ENCODE measurements at places on chromosomes 2 and 18.

- no peak for DNase-seq
Observed at GRCh38 chr2:66435963-66436362, 1.0 kb downstream of the MEIS1 start.

- DNase-seq, result no peak
Observed at GRCh38 chr2:147008481-147008880, 836.3 kb upstream of the ACVR2A start.

DNA sequence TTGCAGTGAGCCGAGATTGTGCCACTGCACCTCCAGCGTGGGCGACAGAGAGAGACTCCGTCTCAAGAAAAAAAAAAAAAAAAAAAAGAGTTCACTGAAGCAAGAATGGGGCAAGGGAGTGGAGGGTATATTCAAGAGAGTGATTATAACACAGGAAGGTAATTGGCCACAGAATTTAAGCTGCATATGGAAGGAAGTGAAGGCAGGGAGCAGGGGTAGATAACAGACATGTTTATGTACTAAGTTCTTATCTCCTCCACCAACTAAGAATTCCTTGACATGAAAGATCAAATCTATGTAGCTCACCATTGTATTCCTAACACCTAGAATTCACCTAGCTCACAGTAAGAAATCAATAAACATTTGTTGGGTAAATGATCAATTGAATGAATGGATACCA lies 37.3 kb downstream of the GKN2 start:
- DNase-seq, result no peak

DNA sequence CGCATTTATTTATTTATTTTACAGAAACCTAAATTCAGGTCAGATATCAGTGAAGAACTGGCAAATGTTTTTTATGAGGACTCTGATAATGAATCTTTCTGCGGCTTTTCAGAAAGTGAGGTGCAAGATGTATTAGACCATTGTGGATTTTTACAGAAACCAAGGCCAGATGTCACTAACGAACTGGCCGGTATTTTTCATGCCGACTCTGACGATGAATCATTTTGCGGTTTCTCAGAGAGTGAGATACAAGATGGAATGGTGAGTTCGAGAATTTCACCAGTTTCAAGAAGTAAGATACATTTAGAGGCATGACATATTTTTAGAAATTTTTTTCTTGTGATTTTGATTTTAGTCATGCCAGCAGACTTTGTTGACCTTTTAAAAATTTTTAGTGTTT lies 4.6 kb downstream of the CDCA7 start:
- no peak for DNase-seq

DNA sequence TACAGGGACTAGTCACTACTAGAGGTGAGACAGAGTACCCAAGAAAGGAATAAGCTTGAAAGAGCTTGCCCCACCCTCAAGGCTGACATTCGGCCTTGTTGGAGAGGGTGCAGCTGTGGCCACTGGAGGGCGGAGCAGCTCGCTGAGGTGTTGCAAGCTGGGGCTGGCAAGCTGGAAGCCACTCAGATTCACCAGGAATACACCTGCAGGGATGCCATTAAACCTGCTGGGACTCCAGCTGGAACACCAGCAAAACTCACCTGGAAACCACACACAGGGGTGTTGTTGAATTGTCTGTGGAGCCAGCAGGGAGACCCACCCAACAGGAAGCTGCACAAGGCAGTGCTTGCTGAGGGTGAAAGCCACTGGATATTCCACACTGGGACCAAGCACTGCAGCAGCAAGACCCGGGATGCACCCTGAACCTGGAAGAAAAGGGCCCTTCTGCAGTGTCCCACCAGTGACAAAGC lies 26.1 kb downstream of the KCTD18 start:
- no peak for DNase-seq

GRCh38 chr2:53437371-53437770 lies 330.2 kb upstream of the CHAC2 start:
- DNase-seq, result no peak

GRCh38 chr18:2655178-2655953 lies at the start of gene SMCHD1:
TSS of gene SMCHD1 (plus strand) at chr18:2655726. CDS start at chr18:2656076, 350 bp downstream.
- DNase-seq, result no peak

DNA sequence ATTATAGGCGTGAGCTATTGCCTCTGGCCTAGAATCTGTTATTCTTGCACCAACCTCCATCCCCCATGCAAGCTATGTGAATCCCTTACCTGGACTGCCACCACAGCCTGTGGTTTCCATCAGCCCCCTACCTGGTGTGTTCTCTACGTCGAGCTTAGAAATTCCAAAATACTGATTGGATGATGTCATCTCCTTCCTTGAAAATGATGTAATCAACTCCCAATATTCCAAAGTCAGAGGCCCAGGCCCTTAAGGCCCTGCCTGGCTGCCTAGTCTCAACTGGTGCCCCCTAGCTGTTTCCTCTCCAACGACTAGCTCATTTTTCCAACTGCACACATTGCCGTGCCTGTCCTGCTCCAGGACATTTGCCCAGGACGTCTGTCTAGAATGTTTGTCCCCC lies 41.3 kb upstream of the GBX2 start:
- no peak for DNase-seq

All from smooth muscle cell of the brain vasculature (primary cell).